ENCODE measurements at places on chromosomes 7 and 10.

GRCh38 chr10:74542077-74542476 is 284.3 kb upstream of the KAT6B start:
- no peak for DNase-seq

GRCh38 chr10:125797994-125798662 is 22.5 kb upstream of the MMP21 start:
- DNase-seq: no peak

- no peak for DNase-seq
Measured at GRCh38 chr10:125002423-125003145, 60.7 kb downstream of the ZRANB1 start.

DNA sequence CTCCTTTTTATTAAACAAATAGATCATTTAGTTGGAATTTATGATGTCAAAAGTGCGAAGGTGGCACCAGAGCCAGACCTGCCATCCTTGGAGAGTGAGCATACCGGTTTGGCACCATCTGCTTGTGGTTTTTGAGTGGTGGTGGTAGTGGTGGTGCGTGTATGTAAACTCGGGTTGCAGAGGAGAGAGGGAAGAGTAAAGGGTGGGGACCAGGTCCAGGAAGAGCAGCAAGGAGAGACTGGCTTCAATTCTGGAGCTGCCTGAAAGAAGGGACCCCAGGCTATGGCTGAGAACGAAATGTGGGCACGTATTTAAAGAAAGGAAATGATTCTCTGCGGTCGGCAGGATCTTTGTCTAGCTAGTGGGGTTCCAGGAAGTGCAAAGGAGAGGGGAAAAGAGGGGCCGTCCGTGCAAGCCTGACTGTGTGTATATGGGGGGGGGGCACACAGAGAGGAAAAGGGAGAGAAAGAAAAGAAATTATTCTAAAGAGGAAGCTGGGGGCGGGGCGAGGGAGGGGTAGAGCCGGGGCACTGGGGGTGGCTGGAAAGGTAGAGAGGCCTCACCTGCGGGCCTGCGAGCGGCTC is 448 bp upstream of the GOLGA7B start:
- DNase-seq: no peak

- no peak for DNase-seq
Measured at GRCh38 chr10:110017052-110017451, 9.3 kb downstream of the ADD3 start.

All from activated CD8-positive, alpha-beta T cell treated with anti-CD3 and anti-CD28 coated beads, Interleukin-2, amount 10 ng/mL, durations not matched to agents 7 days and 5 days (primary cell).